ENCODE measurements at places on chromosomes 5 and 9.

- DNase-seq = no peak
These were observed 976.6 kb upstream of the SEMA6A start for GRCh38 chr5:117551236-117551635.

DNA sequence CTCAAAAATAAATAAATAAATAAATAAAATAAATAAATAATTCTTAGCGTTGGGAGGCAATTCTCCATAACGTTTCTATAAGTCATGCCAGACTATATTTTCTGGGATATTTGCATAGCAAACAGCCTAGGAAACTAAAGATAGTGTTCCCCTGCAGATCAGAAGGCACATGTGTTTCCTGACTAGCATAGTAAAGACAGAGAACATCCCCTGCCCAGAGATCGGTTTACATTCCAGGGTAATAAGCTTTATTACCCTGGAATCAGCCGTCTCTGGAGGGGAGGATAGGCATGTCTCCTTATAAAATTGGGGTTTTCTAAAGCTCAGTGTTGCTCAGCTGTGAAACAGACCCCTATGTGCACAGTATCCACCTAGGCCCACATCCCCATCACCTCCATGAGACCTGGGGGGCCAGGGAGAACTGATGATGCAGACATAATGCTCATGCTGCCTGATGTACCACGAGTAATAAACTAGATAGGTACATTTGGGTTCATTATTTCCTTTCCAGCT is 36.9 kb upstream of the IFNK start:
- DNase-seq = no peak

DNA sequence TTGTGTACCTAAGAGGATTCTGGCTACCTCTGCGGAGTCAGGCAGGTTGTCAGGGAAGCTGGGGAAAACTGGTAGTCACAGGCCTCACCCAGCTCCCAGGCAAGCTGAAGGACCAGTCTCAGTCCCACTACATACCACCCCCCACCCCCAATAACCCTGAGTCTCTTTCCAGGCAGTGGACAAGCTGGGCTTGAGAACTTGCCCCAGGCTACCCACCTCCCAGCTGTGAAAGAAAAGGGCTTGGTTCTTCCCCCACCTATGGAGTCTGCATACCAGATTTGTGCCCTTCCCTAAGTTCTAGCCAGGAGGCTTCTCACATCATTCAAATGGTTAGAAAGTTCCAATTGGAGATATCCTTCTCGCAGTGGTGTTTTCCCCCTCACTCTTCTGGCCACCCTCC is 1678.8 kb downstream of the MAT2B start:
- DNase-seq = no peak

DNA sequence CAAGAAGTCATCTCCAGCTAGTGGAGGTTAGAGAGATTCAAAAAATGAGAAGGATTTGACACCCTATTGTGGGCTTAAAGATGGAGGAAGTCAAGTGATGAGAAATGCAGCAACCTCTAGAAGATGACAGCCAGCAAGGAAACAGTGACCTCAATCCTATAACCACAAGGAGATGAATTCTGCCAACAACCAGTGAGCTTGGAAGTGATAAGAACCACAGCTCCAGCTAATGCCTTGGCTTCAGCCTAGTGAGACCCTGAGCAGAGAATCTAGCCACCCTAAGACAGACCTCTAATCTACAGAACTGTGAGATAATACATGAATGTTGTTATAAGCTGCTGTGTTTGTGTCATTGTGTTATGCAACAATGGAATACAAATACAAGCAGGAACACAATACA is 262.4 kb downstream of the GRIA1 start:
- no peak for DNase-seq

- no peak for DNase-seq
These were observed 34.7 kb upstream of the GFPT2 start for GRCh38 chr5:180387798-180388197.

DNA sequence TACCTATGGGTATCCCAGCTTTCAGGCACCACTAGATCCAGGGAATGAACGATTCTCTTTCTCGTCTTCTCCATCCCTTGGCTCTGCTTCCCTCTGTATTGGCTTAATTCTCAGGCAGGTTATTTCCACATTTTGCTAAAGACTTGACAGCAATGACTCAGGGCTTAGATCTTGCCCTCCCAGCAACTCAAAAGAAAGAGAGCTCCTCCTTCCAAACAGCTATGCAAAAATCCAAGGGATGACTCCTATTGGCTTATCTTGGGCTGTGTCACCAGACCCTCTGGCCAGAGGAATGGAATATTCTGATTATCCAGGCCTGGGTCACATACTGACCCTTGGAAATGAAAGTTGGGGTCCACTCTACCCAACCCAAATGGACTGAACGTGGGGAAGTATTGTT is 270.2 kb downstream of the NTRK2 start:
- DNase-seq = no peak

DNA sequence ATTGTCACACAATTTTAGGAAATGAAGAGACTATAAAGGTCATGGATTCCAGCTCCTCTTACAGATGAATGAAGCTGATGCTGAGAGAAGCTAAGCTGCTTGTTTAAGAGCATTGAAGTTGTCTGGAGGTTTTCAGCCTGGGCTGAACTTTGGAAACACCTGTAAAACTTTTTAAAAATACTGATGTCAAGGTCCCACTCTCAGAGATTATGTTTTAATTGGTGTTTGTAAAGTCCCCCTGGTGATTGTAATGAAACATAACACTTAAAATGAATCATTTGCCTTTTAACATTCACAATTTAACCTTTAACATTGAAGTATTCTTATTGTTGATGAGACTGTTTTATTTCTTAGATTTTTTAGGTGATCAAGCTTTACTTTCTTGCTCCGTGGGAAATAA is 16.4 kb downstream of the RAD23B start:
- no peak for DNase-seq

DNA sequence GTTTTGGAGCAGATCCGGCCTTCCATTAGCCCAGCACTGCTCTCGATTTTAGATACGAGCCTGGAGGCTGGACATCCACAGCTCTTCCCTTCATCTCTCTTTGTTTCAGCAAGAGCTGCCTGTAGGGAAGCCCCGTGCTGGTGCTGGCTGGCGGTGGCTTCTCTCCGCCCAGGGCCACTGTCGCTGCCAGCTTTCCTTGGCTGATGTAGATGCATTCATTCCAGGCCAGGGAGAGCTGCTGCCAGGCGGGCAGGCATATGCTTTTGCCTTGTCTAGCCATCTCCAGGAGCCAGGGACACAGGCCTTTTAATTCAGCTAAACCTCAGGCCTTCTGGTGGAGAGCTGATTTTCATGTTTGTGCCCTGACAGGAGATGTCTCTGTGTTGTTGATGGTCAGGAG is 409.3 kb upstream of the CLINT1 start:
- DNase-seq = no peak

DNA sequence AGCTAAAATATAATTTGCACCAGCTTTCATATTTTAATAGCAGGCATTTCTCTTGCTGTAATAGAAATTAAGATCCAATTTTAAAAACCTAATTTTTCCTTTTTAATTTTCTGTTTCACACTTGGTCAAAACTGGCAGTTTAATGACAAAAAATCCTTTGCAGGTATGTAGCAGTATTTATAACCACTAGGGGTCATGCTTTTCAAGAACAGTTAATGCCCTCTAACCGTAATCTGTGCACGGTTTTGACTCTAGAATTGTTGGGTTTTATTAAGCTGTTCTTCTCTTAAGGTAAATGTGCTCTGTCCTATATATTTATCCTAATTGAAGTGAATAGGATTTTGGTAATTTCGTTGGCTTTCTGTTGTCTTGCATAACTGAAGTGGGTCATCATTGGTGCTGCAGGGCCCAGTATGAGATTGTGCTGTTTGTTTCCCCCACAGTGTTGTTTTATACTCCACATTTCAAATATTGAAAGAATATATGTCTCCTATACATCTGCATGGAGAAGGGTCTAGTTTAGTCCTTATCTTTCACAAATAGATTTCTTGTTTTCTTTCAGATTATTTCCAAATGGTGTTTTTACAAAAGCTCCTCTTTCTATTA is 107.4 kb downstream of the SCAMP1 start:
- DNase-seq = no peak

DNA sequence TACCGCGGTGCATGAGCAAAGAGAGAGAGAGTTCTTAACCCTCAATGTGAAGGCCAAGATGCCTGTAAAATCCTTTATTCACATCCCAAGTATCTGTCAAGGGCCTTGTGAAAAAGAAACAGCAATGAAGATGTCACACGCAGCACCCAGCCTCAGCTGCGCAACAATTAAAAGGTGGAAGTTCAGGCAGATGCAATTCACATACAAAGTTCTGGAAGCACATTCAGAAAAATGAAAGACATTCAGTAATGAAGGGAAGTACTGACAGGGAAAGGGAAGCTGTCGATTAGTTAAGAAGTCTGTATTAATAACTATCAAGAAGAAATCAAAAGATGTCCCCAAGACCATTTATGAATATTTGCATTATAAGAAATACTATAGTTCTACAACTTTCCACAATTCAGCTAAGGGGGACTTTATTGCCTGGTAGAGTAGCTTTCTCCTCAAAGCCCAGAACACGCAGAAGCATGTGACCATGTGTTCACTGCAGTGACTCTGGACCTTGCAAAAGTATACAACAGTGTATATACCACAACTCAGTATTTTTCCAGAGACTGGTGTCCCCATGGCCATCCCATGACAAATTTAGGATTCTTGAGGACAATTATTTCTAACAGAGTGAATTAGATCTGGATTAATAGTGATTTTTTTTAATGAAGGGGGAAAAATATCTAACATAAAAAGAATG is 137.5 kb downstream of the CDK5RAP2 start:
- no peak for DNase-seq

DNA sequence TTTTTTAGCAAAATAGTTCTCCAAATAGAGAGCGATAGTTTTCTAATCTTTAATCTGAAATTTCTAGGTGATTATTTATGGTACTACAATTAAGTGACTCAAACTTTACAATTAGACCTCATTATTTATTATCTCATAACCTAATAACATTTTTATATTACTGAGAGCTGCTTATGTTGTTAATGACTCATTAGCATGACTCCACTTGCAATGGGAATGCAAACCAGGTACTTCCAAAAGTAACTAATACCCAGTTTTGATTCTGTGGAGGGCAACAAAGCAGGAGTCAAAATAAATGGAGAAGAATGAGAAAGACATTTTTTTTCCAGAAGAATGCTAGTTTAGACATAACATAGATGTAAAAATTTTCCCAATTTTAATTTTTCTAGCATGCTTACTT is 466.0 kb downstream of the PLK2 start:
- DNase-seq = no peak

- no peak for DNase-seq
These were observed 207.3 kb downstream of the CD180 start for GRCh38 chr5:66989286-66989685.

DNA sequence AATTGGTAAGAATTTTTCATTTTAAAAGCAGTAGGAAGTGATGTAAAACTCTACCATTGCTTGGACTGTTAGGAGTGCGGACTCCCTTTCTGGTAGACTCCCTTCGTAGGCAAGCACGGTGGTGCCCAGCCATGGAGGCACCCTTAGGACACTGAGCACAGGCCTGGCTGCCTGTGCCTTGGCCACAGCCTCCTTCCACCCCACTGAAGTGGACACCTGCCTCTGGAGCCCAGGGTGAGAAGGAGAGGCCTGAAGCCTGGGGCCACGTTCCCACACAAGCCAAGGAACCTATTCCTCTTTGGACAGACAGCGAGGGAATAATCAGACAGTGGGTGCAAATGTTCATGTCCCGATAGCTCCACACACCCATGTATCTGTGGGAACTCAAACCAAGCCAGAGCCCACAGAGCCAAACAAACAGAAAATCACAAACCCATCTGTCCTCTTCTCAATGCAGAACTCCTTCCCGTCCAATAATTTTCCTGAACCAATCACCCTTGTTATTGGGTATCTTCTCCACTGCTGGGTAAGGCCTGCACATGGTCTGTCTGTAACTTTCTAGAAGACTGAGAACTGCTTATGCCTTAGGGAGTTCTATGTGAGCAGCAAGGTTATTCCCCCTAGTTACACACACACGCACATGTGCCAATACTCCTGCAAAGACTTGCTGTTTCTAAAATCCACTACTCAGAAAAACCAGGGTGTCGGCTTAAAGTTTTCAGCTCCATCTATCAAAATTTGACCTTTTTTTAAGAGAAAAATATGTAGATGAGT is 45.2 kb downstream of the UBE2QL1 start:
- no peak for DNase-seq

DNA sequence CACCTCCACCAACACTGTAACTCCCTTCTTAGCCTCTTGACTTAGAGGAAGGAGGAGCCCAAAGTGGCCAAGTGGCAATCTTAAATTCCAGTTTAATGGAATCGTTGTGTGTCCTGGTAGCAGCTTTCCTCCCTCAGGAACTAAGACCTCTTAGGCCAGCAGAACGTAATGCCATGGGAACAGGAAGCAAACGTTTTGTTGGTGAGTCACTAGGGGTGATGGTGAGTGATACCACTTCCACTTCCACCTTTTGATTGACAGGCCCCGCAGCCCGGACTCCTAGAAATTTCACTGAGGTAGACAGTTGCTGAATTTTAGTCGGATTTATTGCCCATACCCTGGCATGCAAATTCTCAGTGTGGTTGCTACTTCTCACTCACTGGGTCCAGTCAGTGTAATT is 94.2 kb upstream of the FBN2 start:
- no peak for DNase-seq

DNA sequence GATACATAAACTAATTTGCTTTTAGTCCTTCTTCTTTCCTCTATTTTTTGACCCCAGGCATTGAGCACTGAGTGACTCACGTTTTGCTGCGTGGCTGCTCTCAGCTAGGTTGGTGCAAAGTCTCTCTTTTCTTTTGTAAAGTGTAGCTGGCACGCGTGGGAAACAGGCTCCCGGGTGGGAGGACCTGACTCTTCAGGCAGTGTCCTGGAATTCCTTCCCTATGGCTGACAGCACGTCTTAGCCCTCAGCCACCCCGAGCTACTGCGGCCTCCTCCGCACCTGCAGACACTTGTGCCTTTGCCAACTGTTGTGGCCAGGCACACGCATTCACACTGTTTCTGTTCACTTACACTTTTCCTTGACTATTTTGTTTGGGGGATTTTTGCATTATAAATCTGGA is 877 bp upstream of the SCGB3A1 start:
- no peak for DNase-seq

DNA sequence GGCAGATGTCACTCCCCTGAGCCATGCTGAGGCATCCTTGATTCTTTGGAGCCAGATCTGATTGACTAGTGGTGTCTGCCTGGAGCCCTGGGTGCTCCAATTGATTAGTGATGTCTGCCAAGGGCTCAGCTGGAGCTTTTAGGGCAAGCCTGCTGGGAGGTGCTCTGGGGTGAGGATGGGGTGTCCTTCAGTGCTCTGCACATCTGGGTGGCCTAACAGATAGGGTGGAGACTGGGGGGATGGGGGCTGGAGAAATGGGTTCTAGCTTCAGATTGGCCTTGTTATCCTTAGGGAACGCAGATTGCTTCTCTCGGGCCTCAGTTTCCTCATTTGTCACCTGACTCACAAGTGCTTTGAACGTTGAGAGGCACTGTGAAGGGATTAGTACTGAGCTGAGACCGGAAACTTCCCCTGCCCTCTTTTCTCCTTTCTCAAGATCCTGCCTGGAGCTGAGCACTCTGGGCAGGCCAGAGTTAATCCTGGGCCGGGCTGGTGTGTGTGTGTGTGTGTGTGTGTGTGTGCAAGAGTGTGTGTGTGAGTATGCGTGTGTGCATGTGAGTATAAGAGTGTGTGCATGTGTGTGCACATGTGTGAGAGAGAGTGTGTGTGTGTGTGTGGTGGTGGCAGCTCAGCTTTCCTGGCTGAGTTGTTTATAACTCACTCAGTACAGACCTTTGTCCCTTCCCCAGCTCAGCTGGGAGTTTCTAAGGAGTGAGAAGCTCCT is 5.6 kb upstream of the IER5L start:
- no peak for DNase-seq
